NCI-H460 (cell line): ENCODE measurements at places on chromosomes 1 and 21.

GRCh38 chr21:37907076-37907475 is 9.2 kb downstream of the KCNJ6 start:
- no peak for DNase-seq

GRCh38 chr1:4396551-4396950 is 257.9 kb upstream of the AJAP1 start:
- DNase-seq = no peak

DNA sequence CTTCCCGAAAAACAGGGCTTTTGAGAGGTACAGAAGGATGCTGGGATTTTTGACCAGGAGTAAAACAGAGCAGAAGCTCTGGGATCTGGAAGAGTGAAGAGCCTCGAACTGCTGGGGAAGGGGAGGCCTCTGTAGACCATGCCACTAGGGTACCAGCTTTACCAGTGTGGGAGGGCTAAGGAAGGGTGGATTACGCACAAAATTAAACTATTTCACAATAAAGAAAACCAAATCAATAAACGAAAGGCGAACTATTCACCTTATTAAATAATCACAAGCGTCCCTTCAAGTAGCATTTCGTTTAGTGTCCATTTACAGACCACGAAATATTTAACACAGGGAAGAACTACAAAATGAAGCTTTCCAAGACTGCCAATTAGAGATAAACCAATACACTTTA is 723 bp downstream of the CZIB start:
- no peak for DNase-seq

GRCh38 chr1:149844101-149844500 is 55.3 kb upstream of the BOLA1 start:
- peak; percentile 49 for DNase-seq

GRCh38 chr21:45507888-45508508 is 34.2 kb downstream of the SLC19A1 start:
- DNase-seq = no peak

GRCh38 chr1:39960431-39960958 is 5.5 kb downstream of the MFSD2A start:
- peak; percentile 14 for DNase-seq

DNA sequence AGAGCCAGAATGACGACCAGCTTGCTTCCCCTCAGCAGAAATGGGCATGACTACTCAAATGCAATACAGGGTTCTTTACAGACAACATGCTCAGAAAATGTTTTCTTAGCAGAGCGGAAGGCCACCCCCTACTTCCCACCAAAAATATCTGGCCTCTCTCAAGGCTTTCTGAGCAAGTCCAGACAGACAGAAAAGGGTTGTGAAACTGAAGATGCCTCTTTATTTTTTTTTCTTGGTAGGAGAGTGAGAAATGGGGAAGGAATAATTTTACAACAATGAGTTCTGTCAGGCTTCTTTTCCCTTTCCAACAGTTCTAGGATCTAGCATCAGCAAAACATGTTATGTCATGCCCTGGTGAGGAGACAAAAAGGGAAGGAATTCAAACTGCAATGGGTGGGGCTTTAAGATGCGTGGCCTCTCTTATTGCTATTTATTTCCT is 172.0 kb upstream of the CAMK1G start:
- DNase-seq = no peak

DNA sequence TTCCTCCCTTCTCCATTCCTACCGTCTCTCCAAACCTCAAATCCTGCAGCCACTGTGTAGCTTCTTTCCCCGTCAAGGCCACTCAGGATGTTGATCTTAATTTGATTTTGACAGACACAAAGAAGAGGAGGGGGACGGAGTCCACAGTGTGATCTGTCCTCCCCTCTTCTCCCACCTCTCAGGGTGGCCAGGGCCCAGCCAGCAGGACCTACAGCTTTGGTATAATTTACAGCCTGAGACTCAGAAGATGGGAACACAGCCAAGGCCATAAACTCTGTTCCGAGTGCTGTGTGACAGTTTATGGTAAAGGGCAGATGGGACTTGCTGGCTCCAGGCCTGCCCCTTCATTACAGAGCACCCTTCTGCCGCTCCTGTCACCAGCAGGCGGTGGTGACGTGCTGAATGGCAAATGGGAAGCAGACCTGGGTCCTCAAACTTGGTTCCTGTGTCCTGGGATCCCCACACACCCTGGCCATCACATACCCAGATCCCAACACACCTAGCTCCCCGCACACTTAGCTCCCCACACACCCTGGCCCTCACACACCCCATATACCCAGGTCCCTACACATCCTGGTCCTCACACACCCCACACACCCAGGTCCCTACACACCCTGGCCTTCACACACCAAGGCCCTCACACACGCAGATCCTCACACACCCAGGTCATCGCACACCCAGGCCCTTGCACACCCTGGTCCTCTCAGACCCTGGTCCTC is 71.6 kb downstream of the CD2 start:
- no peak for DNase-seq

DNA sequence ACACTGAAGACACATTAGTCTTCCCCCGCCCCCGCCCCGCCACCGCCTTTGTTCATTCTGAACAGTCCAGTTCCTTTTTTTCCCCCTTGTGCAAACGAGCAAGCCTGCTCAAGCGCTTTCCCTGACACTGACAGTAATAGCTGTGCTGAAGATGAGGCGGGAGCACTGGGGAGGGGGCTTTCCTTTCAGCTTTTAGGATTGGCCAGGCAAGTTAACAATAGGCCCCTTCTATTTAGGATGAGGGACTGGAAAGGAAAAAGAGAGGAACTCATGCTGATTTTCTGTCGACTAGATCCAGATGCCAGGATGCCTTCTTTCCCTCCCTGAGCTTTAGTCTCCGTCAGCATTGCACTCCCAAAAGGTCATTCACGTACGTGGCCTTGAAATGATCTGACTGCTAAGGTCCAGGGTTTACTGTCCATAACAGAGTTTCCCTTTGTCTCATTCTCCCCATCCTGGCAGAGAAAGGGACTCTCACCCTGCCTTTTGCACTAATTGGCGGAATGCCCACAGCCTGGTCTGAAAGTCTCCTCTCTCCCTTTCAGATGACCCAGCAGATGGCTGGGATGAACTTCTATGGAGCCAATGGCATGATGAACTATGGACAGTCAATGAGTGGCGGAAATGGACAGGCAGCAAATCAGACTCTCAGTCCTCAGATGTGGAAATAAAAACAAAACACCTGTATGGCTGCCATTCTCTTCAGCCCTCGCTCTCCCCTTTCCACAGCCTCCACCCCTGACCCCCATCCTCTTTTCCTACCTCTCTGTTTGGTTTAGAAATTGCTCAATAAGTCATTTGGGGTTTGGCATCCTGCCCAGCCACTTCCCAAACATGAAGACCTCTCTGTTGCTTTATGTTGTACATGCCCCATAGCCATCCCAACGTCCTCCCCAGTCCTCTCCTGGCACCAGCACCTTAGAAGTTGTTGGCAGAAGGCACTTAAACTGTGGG is 28.6 kb upstream of the ZFP69B start:
- no peak for DNase-seq

GRCh38 chr21:25487046-25487594 is 120.2 kb downstream of the MRPL39 start:
- DNase-seq = no peak

DNA sequence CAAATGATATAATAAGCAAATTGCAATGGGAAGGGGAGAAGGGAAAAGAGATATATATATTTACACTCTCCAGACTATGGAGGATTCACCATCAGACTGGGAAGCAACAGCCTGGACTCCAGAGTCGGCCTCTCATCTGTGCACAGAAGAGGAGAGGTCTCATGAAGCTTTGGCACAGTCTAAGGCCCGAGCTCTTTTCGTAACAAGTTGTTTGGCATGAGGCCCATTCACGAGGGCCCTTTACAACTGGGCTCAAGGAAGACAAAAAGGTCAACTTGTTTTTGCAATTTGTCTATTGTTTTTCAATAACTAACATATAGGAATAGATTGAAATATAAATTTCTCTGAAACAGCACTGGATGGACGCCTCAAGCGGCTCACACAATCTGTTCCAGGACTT is 66.7 kb upstream of the AJAP1 start:
- DNase-seq = no peak

DNA sequence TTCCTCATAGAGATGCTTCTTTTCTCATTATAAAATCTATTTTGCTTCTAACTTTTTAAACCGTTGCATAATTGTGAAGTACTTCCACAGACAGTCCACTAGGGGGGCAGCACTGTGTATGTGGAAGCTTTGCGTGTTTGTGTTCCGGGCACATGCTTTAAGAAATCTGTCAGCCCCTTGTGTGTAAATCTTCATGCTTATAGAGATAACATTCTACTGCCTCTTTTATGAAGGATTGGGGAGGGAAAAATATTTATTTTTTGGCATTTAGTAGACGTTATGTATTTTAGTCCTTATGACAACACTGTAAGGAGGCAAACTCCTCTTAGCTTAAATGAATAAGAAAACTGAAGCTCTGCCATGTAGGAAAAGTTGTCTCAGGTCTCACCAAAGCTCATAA is 157.3 kb upstream of the PTGFR start:
- peak; percentile 13 for DNase-seq

DNA sequence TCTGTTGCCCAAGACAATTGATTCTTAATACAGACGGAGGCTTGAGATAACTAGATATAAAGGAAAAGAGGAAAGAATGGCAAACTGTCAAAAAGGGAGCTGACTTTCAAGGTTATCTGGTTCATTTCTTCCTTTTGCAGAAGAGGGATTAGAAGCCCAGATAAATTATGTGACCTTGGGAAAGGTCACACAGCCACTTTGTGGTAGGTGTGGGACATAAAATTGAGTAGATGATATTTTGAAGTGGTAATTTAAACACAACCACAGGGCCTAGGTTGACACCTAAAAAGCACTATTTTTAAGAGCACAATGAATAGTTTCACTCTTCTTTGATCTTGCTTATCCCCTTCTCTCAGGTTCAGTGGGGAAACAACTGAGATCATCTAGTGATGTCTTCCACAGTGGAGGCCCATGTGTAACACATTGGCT is 16.9 kb upstream of the KIAA0040 start:
- DNase-seq = no peak

GRCh38 chr1:79010589-79010988 is 4.1 kb upstream of the ADGRL4 start:
- DNase-seq = no peak

GRCh38 chr1:59415286-59415850 is 118.5 kb downstream of the FGGY start:
- DNase-seq = no peak

- no peak for DNase-seq
These were observed 23.2 kb upstream of the SPATA6 start for GRCh38 chr1:48495166-48495565.

GRCh38 chr1:200146100-200146499 is 118.6 kb downstream of the NR5A2 start:
- DNase-seq = no peak

DNA sequence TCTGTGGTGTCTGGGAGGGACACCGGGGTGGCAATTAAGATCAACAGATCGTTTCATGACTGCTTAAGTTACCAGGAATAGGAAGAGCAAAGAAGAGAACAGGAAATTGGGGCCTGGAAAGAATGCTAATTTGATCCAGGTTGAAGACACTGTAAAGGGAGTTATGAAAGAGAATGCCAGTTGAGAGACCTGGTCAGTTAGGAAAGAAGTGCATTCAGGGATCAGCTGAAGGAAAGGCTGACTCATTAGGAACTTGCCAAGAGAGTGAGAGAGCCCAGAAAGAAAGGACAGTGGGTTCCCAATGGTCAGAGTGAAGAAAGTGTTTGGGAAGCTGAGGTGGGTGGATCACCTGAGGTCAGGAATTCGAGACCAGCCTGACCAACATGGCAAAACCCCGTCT is 119.6 kb downstream of the UBE2U start:
- no peak for DNase-seq

GRCh38 chr1:191320062-191320461 is 838.2 kb upstream of the RGS18 start:
- no peak for DNase-seq

DNA sequence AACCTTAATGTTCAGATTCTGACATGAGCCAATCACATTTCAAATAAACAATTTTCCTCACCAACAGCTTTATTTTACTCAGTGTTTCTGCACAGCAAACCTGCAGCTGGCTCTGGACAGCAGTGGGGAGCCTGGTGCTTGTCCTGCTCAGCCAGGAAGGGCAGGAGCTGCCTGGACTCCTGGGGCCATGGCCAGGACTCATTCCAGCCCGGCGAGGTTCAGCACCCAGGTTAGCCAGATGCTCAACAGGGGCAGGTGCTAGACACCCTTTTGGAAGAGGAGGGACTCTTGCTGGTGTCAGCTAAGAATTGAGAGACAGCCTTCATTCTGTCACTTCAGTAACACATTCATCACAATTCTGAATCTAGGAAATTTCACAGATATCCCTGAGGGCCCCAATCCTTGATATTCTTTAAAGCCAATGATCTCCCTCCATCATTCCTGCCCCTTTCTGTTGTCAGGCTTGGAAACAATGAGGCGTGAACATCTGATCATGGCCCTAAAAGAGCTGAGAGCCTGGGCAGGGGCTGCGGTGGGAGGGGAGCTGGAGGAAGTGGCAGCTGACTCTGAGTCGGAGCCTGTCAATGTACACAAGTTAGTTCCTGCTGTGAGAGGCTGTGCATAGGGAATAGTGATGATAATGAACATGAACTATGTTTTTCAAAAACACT is 251.3 kb downstream of the SDCCAG8 start:
- DNase-seq = no peak

DNA sequence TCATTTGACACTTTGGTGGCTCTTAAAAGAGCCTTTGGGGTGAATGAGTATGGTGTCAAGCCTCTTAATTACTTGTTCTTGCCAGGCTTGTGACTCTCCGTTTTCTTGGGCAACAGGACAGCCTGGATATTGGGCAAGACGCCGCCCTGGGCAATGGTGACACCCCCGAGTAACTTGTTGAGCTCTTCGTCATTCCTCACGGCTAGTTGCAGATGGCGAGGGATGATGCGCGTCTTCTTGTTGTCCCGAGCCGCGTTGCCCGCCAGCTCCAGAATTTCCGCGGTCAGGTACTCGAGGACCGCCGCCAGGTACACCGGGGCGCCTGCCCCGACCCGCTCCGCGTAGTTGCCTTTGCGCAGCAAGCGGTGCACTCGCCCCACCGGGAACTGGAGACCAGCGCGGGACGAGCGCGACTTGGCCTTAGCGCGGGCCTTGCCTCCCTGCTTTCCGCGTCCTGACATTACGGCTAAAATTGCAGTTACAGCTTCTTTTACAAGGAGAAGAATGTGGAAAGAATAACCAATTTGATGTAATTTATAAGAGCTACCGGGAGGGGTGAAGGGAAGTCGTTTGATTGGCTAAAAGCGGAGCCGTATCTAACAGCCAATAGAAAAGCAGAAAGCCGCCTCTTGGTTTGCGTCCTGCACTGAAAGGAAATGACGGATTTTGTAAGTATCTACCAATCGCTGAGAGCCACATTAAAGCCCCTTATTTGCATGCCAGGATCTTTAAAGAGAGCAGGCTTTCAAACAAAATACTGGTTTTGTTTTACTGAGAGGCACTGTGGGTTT is 11.7 kb upstream of the BOLA1 start:
- peak; percentile 100 for DNase-seq

- no peak for DNase-seq
These were observed 884.8 kb upstream of the NEGR1 start for GRCh38 chr1:73167009-73167657.

DNA sequence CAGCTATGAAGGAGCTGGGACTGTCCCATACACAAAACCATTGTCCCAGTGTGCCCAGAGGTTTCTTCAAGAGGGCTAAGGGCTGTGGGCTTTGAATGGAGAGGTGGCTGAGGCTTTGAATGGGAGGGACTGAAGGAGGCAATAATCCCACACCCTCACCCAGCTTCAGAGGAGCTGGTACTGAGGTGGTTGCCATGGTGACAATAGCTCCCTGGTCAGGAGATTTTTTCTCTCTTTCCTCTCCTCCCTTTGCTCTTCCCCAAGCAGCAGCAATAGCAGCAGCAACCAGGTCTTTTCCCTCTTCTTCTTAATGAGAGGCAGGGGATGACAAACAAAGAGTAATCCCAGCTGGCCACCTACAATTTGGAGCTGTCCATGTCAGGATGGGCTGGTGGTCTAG is 1.6 kb downstream of the HPCAL4 start:
- DNase-seq = no peak
